ENCODE measurements at places on chromosomes 1 and 21.

DNA sequence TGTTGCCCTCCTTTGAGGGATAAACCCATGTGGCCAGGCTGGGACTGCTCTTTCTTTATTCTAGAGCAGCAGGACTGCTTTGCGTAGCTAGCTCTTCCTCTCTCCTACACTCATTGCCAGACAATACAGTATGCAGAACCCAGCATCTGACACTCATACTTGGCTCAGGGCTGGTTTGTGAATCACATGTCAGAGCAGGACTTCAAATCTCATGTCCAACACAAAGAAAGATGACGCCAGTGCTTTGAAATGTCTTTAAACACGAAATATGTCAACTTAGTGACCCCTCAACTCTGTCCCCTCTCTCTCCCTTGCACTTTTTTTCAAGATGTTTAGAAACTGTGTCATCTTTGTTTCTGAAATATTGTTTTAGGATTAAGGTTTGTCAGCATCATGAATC is 135.0 kb downstream of the TGFB2 start:
- no peak overlapping the region for H3K4me3 ChIP-seq
- no peaks in the 10 kb centered on the region for H3K4me1 ChIP-seq
- DNase-seq, result no peak
- no peak overlapping the region for H3K27ac ChIP-seq

DNA sequence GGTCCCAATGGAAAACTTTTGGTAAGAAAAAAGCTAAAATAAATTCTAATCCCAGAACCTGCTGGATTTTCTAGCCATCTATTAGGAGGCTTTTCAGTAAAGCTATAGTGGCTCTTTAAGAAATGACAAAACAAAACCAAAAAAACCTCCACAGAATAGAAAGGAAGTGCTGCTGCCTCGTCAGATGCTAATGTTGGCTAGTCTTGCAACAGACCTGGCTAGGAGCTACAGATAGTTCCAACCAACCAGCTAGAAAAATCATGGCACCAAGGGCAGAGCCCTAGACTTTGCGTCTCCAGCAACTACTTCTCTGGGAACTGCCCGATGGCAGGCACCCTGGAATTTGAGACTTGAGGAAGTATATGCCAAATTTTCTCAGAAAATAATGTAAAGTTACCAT is 7.6 kb downstream of the CD101 start:
- H3K27ac ChIP-seq, result peak overlapping the region; percentile 58
- peak overlapping the region; percentile 3 for H3K4me3 ChIP-seq
- no peaks in the 10 kb centered on the region for H3K36me3 ChIP-seq
- peaks cover 47% of the 10 kb centered on the region for H3K4me1 ChIP-seq

GRCh38 chr21:30216041-30216723 is at the start of gene CLDN8:
Gene CLDN8, minus strand, starts transcription at chr21:30216097. Its CDS starts 172 bp downstream, at chr21:30215925.
- H3K36me3 ChIP-seq, result no peaks in the 10 kb centered on the region
- H3K4me3 ChIP-seq, result no peak within 1 kb of the TSS
- H3K4me1 ChIP-seq, result no peaks in the 10 kb centered on the region
- no peaks in the 10 kb centered on the region for H3K27me3 ChIP-seq

DNA sequence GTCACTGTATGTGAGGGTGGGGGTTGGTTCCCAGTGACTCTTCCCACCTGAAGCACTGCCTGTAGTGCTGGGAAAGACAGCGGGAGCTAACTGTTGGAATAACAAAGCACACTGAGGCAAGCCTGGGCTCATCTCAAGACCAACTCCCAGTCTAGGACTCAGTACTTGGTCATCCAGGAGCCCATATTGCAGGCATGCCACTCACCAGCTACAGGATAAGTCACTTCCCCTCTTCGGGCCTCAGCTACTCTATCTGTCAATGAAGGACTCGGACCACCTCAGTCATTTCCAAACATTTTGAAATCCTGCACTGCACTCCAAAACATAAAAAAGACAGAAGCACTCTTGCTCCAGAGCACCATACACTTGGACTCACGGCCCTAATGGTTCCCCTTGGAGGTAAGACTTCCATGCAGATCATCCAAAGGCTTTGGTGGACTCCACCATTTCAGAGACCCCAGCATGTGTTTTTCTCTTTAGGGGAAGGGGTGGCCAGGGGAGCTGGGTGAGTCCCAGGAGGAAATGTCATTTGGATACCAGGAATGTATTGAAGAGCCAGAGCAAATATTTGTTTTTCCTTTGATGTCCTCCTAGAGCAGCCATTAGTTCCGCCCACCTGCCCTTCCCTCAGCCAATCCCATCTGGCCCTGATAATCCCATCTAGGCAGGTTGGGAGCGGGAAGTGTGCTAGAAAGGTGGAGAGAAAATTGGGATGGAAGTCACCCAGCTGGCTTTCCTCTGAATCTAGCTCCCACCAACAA is 3.1 kb downstream of the NUAK2 start:
- no peak for DNase-seq
- H3K36me3 ChIP-seq, result peaks cover 12% of the 10 kb centered on the region
- peaks cover 2% of the 10 kb centered on the region for H3K27me3 ChIP-seq
- no peak overlapping the region for H3K27ac ChIP-seq
- H3K4me1 ChIP-seq, result peaks cover 85% of the 10 kb centered on the region

- H3K36me3 ChIP-seq, result no peaks in the 10 kb centered on the region
- no peak overlapping the region for H3K4me3 ChIP-seq
- H3K4me1 ChIP-seq, result no peaks in the 10 kb centered on the region
- H3K27ac ChIP-seq, result no peak overlapping the region
These were observed 7.1 kb downstream of the MYBPHL start for GRCh38 chr1:109299558-109300343.

GRCh38 chr1:206684478-206685333 is at the start of gene MAPKAPK2:
Gene MAPKAPK2, plus strand, starts transcription at chr1:206684905. Its CDS starts 325 bp downstream, at chr1:206685230.
- peak within 1 kb of the TSS; percentile 92 for H3K4me3 ChIP-seq
- H3K36me3 ChIP-seq, result no peaks in the 10 kb centered on the region
- peak within 1 kb of the TSS; percentile 88 for H3K27ac ChIP-seq
- peaks cover 34% of the 10 kb centered on the region for H3K4me1 ChIP-seq

GRCh38 chr1:69315823-69316222 is 251.9 kb upstream of the LRRC7 start:
- no peaks in the 10 kb centered on the region for H3K27me3 ChIP-seq
- no peaks in the 10 kb centered on the region for H3K36me3 ChIP-seq
- no peaks in the 10 kb centered on the region for H3K4me1 ChIP-seq
- H3K4me3 ChIP-seq, result no peak overlapping the region
- no peak for DNase-seq

- H3K36me3 ChIP-seq, result peaks cover 52% of the 10 kb centered on the region
- H3K4me3 ChIP-seq, result no peak overlapping the region
- peak overlapping the region; percentile 83 for H3K27ac ChIP-seq
- no peak for DNase-seq
- no peaks in the 10 kb centered on the region for H3K27me3 ChIP-seq
- peaks cover 100% of the 10 kb centered on the region for H3K4me1 ChIP-seq
These were observed 23.9 kb downstream of the SLC2A1 start for GRCh38 chr1:42934541-42935312.

- no peaks in the 10 kb centered on the region for H3K27me3 ChIP-seq
- peaks cover 15% of the 10 kb centered on the region for H3K4me1 ChIP-seq
- DNase-seq, result no peak
- peak overlapping the region; percentile 88 for H3K27ac ChIP-seq
These were observed 852 bp downstream of the TMEM50A start for GRCh38 chr1:25338986-25339385.

DNA sequence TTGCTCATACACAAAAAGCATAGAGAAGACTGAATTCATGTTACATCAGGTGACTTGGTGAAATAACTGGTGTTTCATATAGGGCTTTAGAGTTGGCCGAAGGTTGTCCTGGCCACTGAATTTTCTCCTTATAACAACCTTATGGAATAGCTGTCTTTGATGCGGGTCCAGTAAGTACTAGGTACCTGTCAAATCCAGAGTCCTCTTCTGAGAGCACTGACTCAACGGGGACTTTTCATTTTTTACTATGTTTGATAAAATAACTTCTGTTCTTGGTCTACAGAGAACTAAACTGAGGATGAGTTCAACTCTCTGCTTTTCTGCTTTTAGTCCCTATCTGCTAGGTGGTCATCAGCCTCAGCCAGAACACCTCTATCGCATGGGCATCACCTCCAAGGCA is 76.1 kb upstream of the JAK1 start:
- H3K27me3 ChIP-seq, result no peaks in the 10 kb centered on the region
- H3K27ac ChIP-seq, result no peak overlapping the region
- H3K36me3 ChIP-seq, result no peaks in the 10 kb centered on the region
- no peak for DNase-seq

DNA sequence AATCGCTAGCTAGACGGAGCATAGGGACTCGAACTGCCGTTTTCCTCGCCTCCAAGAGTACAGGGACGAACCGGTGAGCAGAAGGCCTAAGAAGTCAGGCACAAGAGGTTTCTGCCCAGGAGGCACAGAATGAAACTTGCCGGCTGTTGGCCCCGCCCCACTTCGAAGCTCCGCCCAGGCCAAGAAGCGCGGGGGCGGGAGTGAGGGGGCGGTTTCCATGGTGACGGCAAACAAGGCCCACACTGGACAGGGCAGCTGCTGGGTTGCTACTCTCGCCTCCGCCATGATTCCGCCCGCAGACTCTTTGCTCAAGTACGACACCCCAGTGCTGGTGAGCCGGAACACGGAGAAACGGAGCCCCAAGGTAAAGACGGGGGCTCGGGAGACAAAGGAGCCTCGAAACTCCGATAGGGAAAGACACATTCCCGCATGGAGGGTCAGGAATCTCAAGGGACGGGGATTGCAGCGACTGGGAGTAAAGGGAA is at the start of gene DNALI1:
Gene DNALI1 (plus strand): TSS at position 229 of the 485 bp plus-strand sequence. CDS start 55 bp downstream, at position 284.
- no peak within 1 kb of the TSS for H3K4me3 ChIP-seq
- no peak within 1 kb of the TSS for H3K27ac ChIP-seq
- no peaks in the 10 kb centered on the region for H3K36me3 ChIP-seq
- H3K4me1 ChIP-seq, result peaks cover 7% of the 10 kb centered on the region
- no peaks in the 10 kb centered on the region for H3K27me3 ChIP-seq

GRCh38 chr1:95207223-95207935 is 26.6 kb upstream of the RWDD3 start:
- no peaks in the 10 kb centered on the region for H3K4me1 ChIP-seq
- DNase-seq, result no peak
- H3K27me3 ChIP-seq, result no peaks in the 10 kb centered on the region

GRCh38 chr1:110746644-110747259 is 72.0 kb upstream of the KCNA3 start:
- H3K4me1 ChIP-seq, result no peaks in the 10 kb centered on the region
- no peaks in the 10 kb centered on the region for H3K36me3 ChIP-seq
- peaks cover 2% of the 10 kb centered on the region for H3K27me3 ChIP-seq

DNA sequence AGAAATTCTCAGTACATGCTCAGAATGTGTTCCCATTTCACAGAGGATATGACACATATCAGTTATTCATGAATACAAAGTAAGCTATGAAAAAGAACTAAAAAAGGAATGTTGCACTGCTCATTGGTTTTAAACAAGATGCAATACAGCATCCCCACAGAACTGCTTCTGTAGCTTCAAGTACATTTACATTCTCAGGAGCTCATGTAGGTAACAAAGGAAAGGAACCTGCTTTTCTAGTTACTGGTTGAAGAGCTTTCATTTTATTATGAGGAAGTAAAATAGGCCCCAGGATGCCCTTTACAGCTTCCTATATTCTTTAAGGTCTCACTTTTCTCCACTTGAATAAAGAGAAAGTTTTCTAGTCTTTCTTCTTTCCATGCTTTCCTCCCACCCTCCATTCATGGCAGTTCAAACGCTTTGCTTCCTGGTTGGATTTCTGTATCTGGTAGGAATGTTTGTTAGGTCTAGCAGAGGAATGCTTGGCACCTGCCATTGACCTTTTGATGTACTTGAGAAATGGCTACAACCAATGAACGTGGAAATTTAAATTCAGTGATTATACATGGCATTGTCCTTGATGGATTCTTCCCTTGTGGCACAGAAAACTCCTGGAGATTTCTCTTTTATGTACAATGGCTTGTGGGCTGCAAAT is 27.1 kb upstream of the KCNK2 start:
- H3K4me1 ChIP-seq, result no peaks in the 10 kb centered on the region
- no peak overlapping the region for H3K4me3 ChIP-seq
- H3K27me3 ChIP-seq, result no peaks in the 10 kb centered on the region
- no peaks in the 10 kb centered on the region for H3K36me3 ChIP-seq
- H3K27ac ChIP-seq, result no peak overlapping the region

DNA sequence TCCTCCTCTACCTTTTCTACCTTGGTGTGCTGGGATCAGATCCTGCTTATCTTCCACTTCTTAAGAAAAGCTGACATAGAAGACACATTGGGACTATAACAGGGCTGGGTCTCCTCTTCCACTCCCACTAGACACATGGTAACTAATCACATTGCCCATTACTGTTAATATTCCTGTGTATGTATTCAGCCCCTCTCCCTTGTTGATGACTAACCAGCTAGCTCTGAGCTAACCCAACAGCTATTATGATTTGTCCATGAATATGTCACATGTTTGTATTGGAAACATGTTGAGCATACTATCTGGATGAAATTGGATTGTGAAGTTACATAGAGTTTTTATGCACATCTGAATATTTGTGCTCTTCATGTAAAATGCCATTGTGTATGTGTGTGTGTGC is 52.9 kb downstream of the MPZL1 start:
- DNase-seq, result no peak
- H3K4me1 ChIP-seq, result peaks cover 13% of the 10 kb centered on the region
- H3K36me3 ChIP-seq, result peaks cover 3% of the 10 kb centered on the region
- no peak overlapping the region for H3K4me3 ChIP-seq

DNA sequence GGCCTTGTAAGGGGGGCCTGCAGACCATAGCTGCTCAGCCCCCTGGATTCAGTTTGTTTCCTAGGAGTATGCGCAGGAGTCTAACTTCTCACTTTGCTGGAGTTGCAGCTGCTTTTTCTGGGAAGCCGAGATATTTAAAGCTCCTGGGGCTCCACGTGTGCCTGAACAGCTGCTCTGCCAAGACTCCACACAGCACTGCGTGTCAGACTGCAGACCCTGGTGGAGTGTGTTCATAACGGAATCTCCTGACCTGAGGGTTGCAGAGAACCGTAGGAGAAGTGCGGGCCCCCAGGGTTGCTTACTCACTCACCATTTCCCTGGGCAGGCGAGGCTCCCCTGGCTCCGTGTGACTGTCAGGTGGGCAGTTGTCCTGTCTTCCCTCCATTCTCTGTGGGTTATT is 474.3 kb upstream of the TMPRSS15 start:
- H3K4me1 ChIP-seq, result no peaks in the 10 kb centered on the region
- no peak overlapping the region for H3K4me3 ChIP-seq
- no peaks in the 10 kb centered on the region for H3K36me3 ChIP-seq
- H3K27me3 ChIP-seq, result no peaks in the 10 kb centered on the region

DNA sequence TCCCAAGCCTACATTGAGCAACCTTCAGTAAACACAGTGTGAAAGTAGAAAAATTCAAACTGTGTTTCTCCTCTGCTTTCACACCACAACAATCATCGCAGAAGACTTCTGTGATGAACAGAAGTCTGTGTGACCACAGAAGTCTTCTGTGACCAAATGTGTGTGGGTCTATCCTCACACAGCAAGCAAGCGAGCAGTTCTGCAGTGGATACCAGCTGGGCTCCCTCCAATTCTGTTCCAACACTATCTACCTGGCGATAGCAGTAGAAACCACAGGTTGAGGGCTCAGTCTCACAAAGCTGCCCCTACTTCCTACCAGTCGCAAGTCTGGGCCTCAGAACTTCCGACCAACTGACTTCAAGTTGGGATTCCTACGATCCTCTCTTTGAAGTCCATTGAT is 21.0 kb upstream of the RAP1A start:
- H3K27me3 ChIP-seq, result no peaks in the 10 kb centered on the region
- H3K4me1 ChIP-seq, result peaks cover 66% of the 10 kb centered on the region
- H3K36me3 ChIP-seq, result no peaks in the 10 kb centered on the region
- peak; percentile 40 for DNase-seq
- peak overlapping the region; percentile 68 for H3K27ac ChIP-seq

- H3K27ac ChIP-seq, result no peak overlapping the region
- no peaks in the 10 kb centered on the region for H3K36me3 ChIP-seq
- no peaks in the 10 kb centered on the region for H3K4me1 ChIP-seq
These were observed 28.2 kb downstream of the LHX4 start for GRCh38 chr1:180258290-180258689.
